ENCODE measurements at places on chromosomes 3 and 15. TPM values are rescaled to one million over a fixed set of nuclear protein-coding genes. Genes with fewer than 3 reads are reported as not detected.

- no peak overlapping the region for H3K4me3 ChIP-seq
- no peaks in the 10 kb centered on the region for H3K36me3 ChIP-seq
- peaks cover 17% of the 10 kb centered on the region for H3K4me1 ChIP-seq
These were observed 2.3 kb upstream of the GOLGA8A start for GRCh38 chr15:34439878-34440277.

GRCh38 chr3:3627114-3627513 is 172.1 kb upstream of the LRRN1 start:
- H3K27me3 ChIP-seq: no peaks in the 10 kb centered on the region
- no peaks in the 10 kb centered on the region for H3K36me3 ChIP-seq
- no peak for DNase-seq
- no peak overlapping the region for H3K4me3 ChIP-seq
- H3K27ac ChIP-seq: no peak overlapping the region

- H3K27ac ChIP-seq: no peak overlapping the region
- H3K36me3 ChIP-seq: no peaks in the 10 kb centered on the region
- H3K4me3 ChIP-seq: no peak overlapping the region
- DNase-seq: no peak
- H3K27me3 ChIP-seq: no peaks in the 10 kb centered on the region
These were observed 15.0 kb downstream of the CACNA2D3 start for GRCh38 chr3:54137311-54137710.

The UBAP1L gene
- 10.1 TPM for total RNA-seq

The CPLX3 gene
- 0.35 TPM for total RNA-seq

The BTLA gene
- 7.1 TPM for total RNA-seq

GRCh38 chr3:87828046-87828445 is 230.8 kb downstream of the CGGBP1 start:
- H3K4me3 ChIP-seq: no peak overlapping the region
- H3K27me3 ChIP-seq: no peaks in the 10 kb centered on the region
- no peak overlapping the region for H3K27ac ChIP-seq
- no peaks in the 10 kb centered on the region for H3K36me3 ChIP-seq

GRCh38 chr3:9715764-9716437 is 12.3 kb downstream of the CPNE9 start:
- H3K27ac ChIP-seq: no peak overlapping the region
- no peaks in the 10 kb centered on the region for H3K36me3 ChIP-seq
- H3K4me1 ChIP-seq: peaks cover 6% of the 10 kb centered on the region
- peaks cover 4% of the 10 kb centered on the region for H3K27me3 ChIP-seq
- H3K4me3 ChIP-seq: no peak overlapping the region

GRCh38 chr3:190032923-190033322 is 87.8 kb downstream of the P3H2 start:
- no peak overlapping the region for H3K27ac ChIP-seq
- DNase-seq: no peak
- H3K4me3 ChIP-seq: no peak overlapping the region
- no peaks in the 10 kb centered on the region for H3K27me3 ChIP-seq

The AMT gene
- 13.3 TPM for total RNA-seq

The TAGLN3 gene
- total RNA-seq: not detected

- no peak for DNase-seq
- peaks cover 50% of the 10 kb centered on the region for H3K36me3 ChIP-seq
These were observed 28.0 kb downstream of the WDR76 start for GRCh38 chr15:43854801-43855200.

- no peaks in the 10 kb centered on the region for H3K27me3 ChIP-seq
- H3K4me1 ChIP-seq: no peaks in the 10 kb centered on the region
- H3K27ac ChIP-seq: no peak overlapping the region
- DNase-seq: no peak
- no peaks in the 10 kb centered on the region for H3K36me3 ChIP-seq
These were observed 194.2 kb downstream of the UACA start for GRCh38 chr15:70569091-70569713.

- DNase-seq: peak; percentile 31
- no peaks in the 10 kb centered on the region for H3K27me3 ChIP-seq
- no peak overlapping the region for H3K27ac ChIP-seq
- peaks cover 50% of the 10 kb centered on the region for H3K4me1 ChIP-seq
These were observed 2.4 kb downstream of the TSC22D2 start for GRCh38 chr3:150410311-150411105.

GRCh38 chr3:12427551-12427950 is 56.7 kb upstream of the TSEN2 start:
- no peaks in the 10 kb centered on the region for H3K27me3 ChIP-seq
- H3K36me3 ChIP-seq: no peaks in the 10 kb centered on the region
- no peak overlapping the region for H3K4me3 ChIP-seq
- no peak overlapping the region for H3K27ac ChIP-seq

The ULK4 gene
- total RNA-seq: 27.2 TPM

GRCh38 chr15:70401709-70402108 is 304.0 kb upstream of the TLE3 start:
- no peaks in the 10 kb centered on the region for H3K36me3 ChIP-seq
- H3K4me1 ChIP-seq: no peaks in the 10 kb centered on the region
- no peak overlapping the region for H3K27ac ChIP-seq
- H3K27me3 ChIP-seq: peaks cover 3% of the 10 kb centered on the region
- H3K4me3 ChIP-seq: no peak overlapping the region

The CASR gene
- not detected for total RNA-seq

- no peaks in the 10 kb centered on the region for H3K36me3 ChIP-seq
- no peak overlapping the region for H3K27ac ChIP-seq
- H3K4me3 ChIP-seq: no peak overlapping the region
- DNase-seq: no peak
These were observed 221.5 kb downstream of the ULK4 start for GRCh38 chr3:41740374-41740886.

DNA sequence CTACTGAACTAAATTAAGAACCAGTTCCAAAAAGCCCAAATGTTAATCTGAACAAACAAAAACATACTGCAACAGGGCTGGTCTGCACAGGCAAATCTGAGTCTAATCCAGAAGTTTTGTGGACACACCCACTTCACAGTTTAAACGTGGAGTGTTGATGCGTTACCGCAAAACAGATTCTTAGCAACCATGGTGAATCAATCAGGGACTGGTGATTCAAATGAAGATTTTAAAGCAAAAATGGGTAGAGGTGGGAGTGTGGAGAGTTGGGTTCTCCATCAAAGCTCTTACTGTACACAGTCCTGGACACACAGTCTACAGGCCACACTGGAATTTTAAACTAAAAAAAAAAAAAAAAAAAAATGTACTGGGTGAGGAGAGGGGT is 5.2 kb downstream of the ANXA2 start:
- H3K27me3 ChIP-seq: no peaks in the 10 kb centered on the region
- peaks cover 11% of the 10 kb centered on the region for H3K36me3 ChIP-seq
- peak; percentile 44 for DNase-seq
- H3K4me3 ChIP-seq: peak overlapping the region; percentile 22

- no peaks in the 10 kb centered on the region for H3K27me3 ChIP-seq
- DNase-seq: no peak
- no peak overlapping the region for H3K4me3 ChIP-seq
- H3K27ac ChIP-seq: no peak overlapping the region
- H3K4me1 ChIP-seq: peaks cover 3% of the 10 kb centered on the region
- peaks cover 16% of the 10 kb centered on the region for H3K36me3 ChIP-seq
These were observed 19.7 kb downstream of the RCN2 start for GRCh38 chr15:76951220-76951619.

GRCh38 chr3:143973259-143974021 is 1.8 kb downstream of the DIPK2A start:
- H3K27ac ChIP-seq: peak overlapping the region; percentile 89
- H3K4me1 ChIP-seq: peaks cover 46% of the 10 kb centered on the region
- H3K36me3 ChIP-seq: no peaks in the 10 kb centered on the region

- H3K4me3 ChIP-seq: no peak overlapping the region
- no peaks in the 10 kb centered on the region for H3K4me1 ChIP-seq
These were observed 42.9 kb downstream of the LARP6 start for GRCh38 chr15:70810916-70811578.

GRCh38 chr15:64045774-64046420 is 388 bp downstream of the DAPK2 start:
- H3K4me3 ChIP-seq: no peak overlapping the region
- H3K36me3 ChIP-seq: no peaks in the 10 kb centered on the region
- H3K27ac ChIP-seq: no peak overlapping the region
- no peak for DNase-seq
- peaks cover 10% of the 10 kb centered on the region for H3K27me3 ChIP-seq
- H3K4me1 ChIP-seq: peaks cover 6% of the 10 kb centered on the region

The PLCB2 gene
- total RNA-seq: 305 TPM

DNA sequence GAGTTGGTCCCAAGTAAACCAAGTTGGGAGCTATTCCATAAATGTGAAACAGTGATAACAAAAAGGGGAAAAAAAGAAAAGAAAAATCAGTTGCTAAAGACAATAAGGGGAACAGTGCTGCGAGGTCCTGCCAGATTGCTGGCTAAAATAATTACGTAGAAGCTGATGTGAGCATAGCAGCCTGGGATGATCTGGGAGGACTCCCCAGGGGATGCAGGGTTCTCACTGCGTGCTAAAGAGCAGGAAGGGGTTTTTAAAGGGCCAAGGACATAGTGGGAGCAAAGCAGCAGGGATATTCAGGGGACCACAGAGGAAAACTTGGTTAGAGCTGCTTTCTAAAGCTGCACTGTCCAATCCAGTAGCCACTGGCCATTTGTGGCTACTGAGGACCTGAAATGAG is 133.0 kb upstream of the UMPS start:
- H3K27me3 ChIP-seq: no peaks in the 10 kb centered on the region
- no peak overlapping the region for H3K27ac ChIP-seq
- DNase-seq: no peak
- H3K4me3 ChIP-seq: no peak overlapping the region

The ROPN1 gene
- not detected for total RNA-seq

DNA sequence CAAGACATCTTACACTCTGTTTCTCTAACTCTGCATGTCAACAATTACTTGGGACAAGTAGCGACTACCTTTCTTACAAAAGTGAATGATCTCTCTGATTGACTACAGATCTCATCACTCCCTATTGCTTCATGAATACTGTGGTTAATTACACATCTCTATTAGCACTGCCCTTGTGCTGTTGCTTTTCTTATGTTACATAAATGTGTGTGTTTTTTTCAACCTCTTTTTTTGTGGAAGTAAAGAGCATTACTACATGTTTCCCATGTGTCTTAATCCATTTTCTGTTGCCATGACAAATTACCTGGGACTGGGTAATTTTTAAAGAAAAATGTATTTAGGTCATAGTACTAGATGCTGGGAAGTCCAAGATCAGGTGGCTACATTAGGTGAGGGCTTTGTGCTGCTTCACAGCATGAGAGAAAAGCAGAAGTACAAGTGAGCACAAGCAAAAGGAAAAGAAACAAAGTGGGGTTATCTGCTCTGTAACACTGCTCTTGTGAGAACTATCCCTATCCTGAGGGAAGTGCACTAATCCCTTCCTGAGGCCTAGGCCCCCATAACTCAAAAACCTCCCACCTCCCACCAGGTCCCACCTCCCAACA is 298.2 kb upstream of the SATB1 start:
- no peak for DNase-seq
- no peaks in the 10 kb centered on the region for H3K36me3 ChIP-seq
- no peak overlapping the region for H3K27ac ChIP-seq
- no peaks in the 10 kb centered on the region for H3K27me3 ChIP-seq
- H3K4me3 ChIP-seq: no peak overlapping the region

The BDH1 gene
- 20.3 TPM for total RNA-seq

- no peak overlapping the region for H3K27ac ChIP-seq
- H3K36me3 ChIP-seq: no peaks in the 10 kb centered on the region
- H3K4me3 ChIP-seq: no peak overlapping the region
These were observed 38.4 kb downstream of the KCNAB1 start for GRCh38 chr3:156158656-156159295.

- no peaks in the 10 kb centered on the region for H3K36me3 ChIP-seq
- DNase-seq: peak; percentile 40
- no peak overlapping the region for H3K27ac ChIP-seq
- peaks cover 3% of the 10 kb centered on the region for H3K4me1 ChIP-seq
These were observed 125.9 kb downstream of the NECTIN3 start for GRCh38 chr3:111197485-111197884.

The COL6A5 gene
- not detected for total RNA-seq

GRCh38 chr15:29566914-29567313 is 255.4 kb downstream of the TJP1 start:
- no peaks in the 10 kb centered on the region for H3K4me1 ChIP-seq
- DNase-seq: no peak
- no peak overlapping the region for H3K4me3 ChIP-seq
- no peak overlapping the region for H3K27ac ChIP-seq
- no peaks in the 10 kb centered on the region for H3K36me3 ChIP-seq
